ENCODE measurements at places on chromosomes 13 and 19.

DNA sequence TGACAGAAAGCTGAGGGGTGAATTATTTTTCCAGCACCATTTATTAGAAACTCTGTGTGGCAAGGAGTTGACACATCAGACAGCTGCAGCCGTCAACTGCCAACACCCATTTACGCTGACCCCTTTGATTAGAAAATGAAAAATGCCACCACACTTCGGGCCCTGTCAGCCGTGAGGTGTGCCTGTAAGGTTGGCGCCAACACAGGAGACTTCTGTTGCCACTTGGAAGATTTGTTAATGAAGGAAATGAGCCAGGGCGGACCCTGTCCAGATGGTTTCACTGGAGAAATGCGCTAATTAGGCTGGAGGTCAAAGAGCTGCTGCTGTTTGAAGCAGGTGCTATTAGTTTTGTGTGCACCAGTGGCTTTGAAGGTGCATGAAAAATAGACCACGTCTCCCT lies 297.5 kb downstream of the MTUS2 start:
- no peak for DNase-seq

DNA sequence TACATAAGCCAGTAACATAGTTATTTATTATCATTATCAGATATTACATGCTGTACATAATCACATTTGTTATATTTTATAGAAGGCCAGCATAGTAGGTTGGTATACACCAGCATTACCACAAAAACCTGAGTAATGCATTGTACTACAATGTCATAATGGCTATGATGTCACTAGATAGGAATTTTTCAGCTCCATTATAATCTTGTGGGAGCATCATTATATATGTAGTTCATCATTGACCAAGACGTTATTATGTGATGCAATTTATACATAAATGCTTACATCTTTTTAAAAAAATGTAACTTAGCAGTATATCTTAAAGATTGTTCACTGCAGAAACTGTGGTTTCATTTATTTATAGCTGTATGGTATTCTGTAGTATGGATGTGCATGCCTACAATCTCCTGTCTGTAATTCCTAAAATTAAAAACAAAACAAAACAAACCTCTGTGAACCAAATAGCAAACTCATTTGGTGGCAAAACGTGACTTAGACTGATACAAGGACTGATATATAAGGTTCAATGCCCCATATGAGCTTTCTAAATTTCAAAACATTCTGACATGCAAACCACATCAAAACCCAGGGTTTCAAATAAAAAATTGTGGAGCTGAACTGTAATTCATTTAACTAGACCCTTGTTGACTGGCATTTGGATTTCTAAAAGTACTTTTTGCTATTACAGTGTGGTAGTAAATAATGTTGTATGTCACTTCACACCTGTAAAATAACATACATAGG lies 250.9 kb downstream of the DLEU7 start:
- DNase-seq: no peak

GRCh38 chr19:10320602-10321416 lies 5.0 kb upstream of the FDX2 start:
- no peak for DNase-seq

DNA sequence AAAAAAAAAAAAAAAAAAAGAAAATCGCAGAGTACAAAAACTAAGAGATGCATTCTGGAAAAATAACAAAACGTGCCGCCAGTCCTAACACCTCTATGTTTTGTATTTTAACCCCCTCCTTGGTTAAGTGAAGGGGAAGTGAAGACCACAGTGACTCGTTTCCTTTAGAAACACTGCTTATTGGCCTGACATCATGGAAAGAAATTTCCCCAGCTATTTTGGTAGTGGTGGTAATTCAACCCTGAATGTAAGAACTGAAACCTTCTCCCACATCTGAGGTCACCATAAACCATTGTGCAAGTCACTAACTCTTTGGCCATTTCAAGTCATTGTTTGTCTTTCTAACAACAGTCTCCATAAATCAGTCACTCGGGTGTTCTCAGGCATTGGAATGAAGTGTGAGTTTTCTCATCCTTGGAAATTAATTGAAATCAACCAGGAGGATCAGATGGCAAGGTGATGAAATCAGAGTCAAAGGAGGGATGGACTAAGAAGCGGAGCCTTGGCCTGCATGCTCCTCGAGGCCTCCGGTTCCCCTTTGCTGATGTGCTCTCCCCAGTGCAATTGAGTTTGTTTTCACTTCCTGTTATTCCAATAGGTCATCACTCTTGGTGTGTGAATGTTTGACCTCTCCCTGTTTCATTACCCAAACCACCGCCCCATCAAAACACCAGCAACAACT lies 443.9 kb downstream of the FGF9 start:
- no peak for DNase-seq

DNA sequence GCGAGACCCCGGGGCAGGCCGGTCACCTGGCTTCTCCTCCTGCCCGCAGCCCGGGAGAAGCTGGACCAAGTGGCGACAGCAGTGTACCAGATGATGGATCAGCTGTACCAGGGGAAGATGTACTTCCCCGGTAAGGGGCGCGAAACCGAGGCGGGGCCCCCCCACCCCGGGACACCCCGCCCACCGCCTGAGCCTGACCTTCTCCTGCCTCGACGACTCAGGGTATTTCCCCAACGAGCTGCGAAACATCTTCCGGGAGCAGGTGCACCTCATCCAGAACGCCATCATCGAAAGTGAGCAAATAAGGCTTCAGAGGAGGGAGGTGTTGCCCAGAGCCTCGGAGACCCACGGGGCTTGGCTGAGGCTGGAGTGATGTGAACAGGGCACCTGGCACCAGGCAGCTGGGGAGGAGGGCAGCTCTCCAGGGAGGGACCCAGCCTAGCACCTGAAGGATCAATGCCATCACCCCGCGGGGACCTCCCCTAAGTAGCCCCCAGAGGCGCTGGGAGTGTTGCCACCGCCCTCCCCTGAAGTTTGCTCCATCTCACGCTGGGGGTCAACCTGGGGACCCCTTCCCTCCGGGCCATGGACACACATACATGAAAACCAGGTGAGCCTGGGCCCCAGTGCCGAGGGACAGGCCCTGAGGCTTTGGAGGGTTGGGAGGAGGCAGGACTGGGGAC lies 629 bp downstream of the IZUMO4 start:
- DNase-seq: no peak

DNA sequence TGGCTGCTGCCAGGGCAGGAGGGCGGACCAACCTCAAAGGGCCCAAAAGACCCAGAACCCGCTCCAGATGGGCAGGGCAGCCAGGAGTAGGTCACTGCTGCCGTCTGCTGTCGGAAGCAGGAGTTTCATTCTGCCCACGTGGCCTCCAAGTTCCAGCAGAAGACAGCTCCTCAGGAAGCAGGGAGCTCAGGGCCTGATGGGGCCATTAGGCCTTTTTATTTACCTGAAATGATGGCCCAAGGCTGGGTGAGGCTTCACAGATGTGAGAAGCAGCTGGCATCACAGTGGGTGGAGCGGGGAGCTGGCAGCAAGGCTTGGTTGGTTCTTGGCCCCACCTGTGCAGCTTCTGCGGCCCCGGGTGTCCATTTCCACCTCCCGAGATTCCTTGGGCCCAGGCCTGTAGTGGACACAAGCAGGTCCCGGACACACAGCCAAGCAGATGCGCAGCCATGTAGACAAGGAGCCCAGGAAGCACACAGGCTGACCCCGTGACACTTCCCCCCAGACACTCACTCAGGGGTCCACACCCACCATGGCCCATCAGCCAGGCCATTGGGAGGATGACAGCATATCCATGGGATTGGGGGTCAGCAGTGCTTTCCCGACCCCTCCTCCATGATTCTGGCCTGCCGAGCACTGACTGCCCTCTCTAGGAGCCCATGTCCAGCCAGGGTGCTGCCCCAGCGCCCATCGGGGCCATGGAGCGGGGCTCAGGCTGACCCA lies 26.4 kb downstream of the C13orf46 start:
- peak; percentile 42 for DNase-seq

GRCh38 chr13:33870046-33870668 lies 52.2 kb downstream of the RFC3 start:
- no peak for DNase-seq

DNA sequence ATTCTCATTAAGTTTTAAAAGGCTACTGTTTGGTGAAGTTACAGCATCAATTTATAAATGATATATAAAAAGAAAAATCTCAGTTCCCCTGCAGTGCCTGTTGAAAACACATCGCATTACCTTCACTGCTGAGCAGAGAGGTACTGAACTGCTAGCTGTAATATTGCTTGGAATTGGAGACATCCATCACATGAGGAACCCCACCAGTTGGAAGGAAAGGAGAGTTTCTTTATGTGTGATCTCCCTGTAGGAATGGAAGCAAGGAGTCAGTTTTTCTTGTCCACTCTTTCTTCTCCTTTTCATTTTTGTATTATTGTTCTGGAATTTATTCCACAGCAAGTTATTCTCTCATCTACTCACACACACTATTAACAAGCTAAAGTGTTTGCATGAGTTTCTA lies 1586.0 kb upstream of the PRR20A start:
- DNase-seq: no peak

- peak; percentile 57 for DNase-seq
These were observed 736 bp downstream of the GPI start for GRCh38 chr19:34365463-34366401.

DNA sequence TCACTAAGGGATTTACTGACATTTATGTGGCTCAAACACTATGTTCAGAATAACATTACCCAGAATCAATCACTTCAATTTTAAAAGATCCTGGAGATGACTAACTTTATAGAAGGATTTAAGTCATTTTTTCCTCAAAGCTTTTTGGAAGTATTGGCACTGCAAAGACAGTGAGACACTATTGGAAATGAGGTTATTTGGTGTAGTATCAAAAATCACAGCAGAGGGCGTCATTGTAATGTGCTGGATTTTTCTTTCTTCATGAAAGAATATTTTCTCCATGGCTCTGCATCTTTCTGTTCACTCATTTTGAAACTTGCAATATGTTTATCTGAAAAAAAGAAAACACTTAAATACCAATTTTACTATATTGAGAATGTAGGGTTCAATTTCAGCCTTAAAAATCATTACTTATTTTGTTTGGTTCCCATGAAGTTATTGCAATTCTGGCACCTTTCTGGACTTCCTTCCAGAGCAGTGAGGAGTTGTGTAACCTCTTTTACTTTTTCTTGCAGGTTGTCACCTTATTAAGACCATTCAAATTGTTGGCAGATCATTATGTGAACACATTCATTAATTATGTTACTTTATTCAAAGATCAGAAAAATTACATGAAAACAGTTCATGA lies 3.7 kb upstream of the CSNK1A1L start:
- DNase-seq: no peak

GRCh38 chr19:47615714-47616113 lies 6.8 kb downstream of the BICRA start:
- no peak for DNase-seq

DNA sequence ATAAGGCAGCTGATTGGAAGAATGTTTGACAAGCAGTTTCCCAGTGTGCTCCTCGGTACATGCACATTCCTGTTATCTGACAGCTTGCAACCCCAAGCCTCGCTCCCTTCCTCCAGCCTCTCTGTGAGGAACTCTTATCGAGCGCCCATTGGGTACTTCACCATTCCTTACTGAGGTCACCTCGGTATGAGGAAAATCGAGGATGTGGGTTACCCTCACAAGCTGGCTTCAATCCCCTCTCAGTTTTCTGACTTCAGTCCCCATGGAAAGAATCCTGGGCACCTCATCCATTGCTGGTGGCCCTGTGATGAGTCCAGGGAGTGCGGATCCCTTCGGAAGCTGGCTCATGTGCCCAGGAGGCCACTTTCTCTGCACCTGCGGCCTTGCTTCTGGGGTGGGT lies 17.3 kb downstream of the TEX29 start:
- no peak for DNase-seq

- no peak for DNase-seq
These were observed 40.6 kb downstream of the UQCRFS1 start for GRCh38 chr19:29172302-29172701.

DNA sequence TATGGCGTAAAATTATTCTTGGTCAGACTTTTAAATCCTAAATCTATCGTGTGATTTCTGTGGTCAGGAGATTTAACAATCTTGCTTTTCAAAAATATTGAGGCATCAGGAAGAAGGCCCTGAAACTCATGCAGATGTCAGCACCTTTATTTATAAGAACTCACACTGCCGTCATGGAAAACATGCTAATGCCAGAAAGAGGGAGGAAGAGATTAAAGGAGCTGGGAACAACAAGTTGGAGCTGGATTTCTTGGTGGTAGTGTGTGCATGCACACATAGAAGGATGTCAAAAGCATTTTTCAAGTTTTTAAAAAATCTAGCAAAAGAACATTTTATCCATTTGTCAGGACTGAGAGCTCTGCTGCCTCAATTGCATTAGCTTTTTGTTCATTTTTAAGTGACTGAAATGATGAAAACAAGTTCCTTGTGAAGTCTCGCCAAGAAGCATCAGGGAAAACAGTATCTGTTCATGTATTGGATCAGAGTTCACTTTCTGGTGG lies 342.5 kb downstream of the SPRY2 start:
- no peak for DNase-seq

DNA sequence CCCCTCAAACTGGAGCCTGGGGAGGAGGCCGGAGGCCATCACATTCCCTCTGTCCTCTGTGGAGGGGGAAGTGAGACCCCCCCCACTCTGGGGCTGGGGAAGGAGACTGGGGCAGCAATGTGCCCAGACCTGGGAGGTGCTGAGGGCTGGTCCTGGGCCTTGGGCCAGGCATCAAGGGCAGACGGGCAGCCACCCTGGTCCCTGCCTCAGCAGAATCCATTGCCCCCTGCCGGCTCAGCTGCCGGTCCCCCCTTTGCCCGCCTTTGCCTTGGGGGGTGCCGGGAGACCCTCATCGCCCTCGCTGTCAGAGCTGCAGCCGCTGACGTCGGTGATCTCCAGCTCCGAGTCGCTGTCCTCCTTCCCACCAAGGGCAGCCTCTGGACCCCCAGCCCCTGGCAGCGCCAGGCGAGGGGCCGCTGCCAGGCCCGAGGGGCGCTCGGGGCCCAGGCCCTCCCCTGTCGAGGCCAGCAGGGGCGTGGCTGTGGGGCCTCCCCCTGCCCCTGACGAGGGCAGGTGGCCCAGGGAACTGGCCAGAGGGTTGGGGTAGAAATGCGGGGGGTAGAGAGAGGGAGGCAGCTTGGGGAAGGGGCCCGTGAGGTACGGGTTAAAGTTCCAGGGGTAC lies 20.1 kb downstream of the ERFL start:
- DNase-seq: no peak

DNA sequence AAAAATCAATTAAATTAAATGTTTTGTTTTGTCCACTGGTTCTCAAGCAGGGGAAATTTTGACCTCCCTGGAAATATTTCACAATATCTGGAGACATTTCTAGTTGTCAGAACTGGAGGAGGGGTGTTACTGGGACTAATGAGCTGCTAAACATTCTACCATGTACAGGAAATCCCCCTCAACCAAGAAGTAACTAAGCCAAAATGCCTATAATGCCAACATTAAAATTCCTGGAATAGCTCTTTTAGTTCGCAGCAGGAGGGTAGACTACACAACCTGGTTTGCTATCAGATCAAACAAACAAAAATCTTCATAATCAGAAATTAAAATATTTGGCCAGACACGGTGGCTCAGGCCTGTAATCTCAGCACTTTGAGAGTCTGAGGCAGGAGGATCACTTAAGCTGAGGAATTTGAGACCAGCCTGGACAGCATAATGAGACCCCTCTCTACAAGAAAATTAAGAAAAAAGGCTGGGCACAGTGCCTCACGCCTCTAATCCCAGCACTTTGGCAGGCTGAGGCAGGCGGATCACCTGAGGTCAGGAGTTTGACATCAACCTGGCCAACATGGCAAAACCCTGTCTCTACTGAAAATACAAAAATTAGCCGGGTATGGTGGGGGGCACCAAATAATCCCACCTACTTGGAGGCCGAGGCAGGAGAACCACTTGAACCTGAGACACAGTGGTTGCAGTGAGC lies 13.7 kb upstream of the SMARCA4 start:
- no peak for DNase-seq

GRCh38 chr19:39438270-39438934 lies 2.7 kb upstream of the RPS16 start:
- DNase-seq: no peak

GRCh38 chr19:23470873-23471545 lies 75.7 kb upstream of the ZNF91 start:
- DNase-seq: no peak

All from left ventricle myocardium inferior (tissue), 1 donor.